ENCODE measurements at places on chromosomes 3 and 15.

GRCh38 chr3:17938313-17938712 lies 195.9 kb upstream of the TBC1D5 start:
- no peak for DNase-seq

DNA sequence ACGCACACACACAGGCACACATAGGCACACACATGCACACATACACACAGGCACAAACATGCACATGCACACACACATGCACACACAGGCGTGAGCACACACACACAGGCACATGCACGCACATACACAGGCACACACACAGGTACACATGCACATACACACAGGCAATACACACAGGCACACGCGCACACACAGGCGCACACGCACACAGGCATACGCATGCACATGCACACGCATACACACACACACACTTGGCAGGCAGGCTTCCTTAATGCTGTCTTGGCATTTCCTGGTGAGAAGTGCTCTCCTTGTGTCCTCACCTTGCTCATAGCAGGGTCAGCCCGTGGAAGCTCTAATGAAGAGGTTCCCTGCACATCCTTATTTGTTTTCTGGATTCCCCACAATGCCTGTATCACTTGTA lies 8.4 kb upstream of the SLCO2A1 start:
- DNase-seq = no peak

DNA sequence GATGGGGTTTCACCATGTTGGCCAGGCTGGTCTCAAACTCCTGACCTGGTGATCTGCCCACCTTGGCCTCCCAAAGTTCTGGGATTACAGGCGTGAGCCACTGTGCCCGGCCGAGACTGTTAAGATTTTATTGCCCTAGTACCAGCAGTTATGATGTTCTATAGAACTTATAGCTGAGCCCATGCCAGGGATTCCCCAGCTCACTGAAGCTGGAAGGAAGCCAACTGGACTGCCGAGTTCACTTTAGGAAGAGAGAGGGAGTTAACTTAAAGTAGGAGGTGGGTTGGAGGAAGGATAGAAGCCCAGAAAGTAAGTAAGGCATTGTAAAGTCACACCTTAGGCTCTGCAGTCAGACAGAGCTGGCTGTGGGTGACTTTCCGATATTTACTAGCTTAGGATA lies 101.1 kb upstream of the BOC start:
- no peak for DNase-seq

- DNase-seq = no peak
Measured at GRCh38 chr3:172717493-172718088, 6.7 kb upstream of the NCEH1 start.

DNA sequence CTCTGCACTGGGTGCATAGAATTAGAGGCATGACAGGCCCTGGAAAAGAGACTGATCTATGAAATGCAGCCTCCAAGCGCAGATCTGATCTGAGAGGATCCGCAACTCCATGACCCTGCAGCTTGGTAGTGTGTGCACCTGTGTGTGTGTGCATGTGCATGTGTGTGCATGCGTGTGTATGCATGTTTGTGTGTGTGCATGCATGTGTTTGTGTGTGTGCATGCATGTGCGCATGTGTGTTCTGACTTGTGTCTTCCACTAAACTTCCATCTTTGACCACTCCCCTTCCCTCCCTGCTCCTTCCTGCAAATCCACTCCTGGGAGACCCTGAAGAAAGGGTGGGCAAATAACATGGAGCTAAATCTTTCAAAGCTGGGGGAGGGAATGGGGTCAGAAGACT lies 256.9 kb downstream of the PLCL2 start:
- DNase-seq = no peak

DNA sequence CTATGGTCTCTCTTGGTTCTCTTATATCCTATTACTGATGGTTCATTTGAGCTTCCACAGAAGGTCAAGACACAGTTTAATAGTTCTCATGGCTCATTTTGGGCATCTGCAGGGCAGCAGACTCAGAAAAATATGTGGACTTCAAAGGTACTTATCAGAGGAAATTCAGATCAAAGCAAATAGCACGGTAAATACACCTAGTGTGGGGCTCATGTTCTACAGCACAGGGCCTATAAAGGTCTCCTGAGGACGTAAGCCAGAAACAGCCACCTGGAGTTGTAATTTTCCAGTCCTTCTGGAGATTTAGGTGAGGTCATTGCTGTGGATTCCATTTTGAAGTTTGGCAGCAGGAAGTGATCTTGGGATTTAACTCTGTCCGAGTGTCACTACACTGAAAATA lies 134.5 kb upstream of the SGO1 start:
- DNase-seq = no peak

- DNase-seq = no peak
Measured at GRCh38 chr3:73558727-73559075, 66.0 kb downstream of the PDZRN3 start.

DNA sequence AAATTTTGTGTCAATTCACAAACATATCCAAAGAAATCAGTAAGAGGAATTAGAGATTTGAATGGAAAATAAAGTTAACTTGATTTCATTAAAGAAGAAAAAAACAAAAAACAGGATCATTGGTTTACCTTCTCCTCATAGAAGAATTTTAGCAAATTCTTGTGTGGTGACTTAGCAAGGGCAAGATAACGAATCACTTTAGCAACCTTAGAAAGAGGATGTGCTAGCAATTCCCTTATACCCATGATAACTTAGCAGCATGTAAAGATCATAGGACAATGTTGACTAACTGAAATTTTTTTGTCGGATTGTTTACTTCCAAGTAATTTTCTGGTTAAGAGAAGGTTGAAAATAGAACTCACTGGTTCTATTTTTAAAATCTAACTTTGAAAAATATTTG lies 609.3 kb downstream of the GBE1 start:
- no peak for DNase-seq

- peak; percentile 19 for DNase-seq
Measured at GRCh38 chr3:632571-633170, 436.1 kb downstream of the CHL1 start.

DNA sequence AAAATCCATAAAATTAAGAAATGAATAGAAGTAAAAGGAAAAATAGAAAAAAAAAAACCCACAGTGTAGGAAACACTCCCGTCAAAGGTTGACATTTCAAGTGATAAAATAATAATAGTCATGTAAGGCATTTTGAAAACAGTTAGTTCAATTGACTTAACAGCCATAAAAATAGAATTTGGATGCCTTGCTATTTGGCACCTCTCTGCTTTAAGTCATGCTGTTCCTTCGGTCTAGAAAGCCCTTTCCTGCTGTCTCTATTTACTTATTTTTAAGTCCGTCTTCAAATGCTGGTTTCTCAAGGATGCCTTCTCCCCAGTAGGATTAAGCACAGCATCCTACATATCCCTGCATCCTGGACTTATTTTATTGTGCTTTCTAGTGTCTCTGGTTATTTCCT lies 22.3 kb upstream of the RETNLB start:
- no peak for DNase-seq

GRCh38 chr3:40382617-40382979 lies 4.4 kb upstream of the ENTPD3 start:
- no peak for DNase-seq

DNA sequence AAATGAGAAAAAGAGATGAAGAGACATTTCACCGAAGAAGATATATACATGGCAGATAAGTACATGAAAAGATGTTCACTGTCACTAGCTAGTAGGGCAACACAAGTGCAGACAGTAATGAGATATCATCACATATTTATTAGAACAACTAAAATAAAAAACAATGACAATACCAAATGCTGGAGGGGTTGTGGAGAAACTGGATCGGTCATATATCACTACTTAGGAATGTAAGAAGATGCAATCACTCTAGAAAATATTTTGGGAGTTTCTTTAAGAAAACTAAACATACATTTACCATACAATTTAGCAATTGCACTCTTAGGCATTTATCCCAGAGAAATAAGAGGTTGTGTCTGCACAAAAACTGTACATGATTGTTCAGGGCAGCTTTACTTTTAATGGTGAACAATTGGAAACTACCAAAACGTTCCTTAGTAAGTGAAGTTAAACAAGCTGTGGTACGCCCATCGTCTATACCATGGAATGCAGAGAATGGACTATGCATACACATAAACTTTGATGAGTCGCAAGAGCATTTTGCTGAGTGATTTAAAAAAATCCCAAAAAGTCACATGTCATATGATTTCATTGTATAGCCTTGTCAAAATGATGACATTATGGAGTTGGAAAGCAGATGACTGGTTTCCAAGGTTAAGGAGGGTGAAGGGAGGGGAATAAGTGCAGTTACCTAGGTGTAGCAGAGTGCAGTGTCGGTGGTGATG lies 149.0 kb upstream of the UBE3A start:
- DNase-seq = no peak

- DNase-seq = no peak
Measured at GRCh38 chr3:101151286-101151913, 158.2 kb upstream of the ABI3BP start.

DNA sequence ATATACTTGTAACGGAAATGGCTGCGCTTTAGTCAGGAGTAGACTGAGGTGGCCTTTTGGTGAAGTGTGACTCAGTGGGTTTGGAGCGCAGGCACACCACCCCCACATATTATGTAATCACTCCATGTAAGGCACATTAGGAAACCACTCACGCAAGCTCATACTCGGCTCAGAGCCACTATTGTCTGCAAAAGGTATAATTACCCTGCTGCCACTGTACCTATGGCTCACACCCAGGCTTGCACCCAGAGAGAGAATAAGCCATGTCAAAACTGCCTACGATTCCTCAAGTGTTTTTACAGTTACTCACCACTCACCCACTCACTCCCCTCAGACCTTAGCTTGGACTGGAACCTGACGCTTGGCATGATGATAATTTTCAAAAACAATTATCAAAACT lies 611.9 kb upstream of the CCDC54 start:
- no peak for DNase-seq

- no peak for DNase-seq
Measured at GRCh38 chr15:66679657-66680108, 22.4 kb upstream of the SMAD6 start.

GRCh38 chr3:163946785-163947184 lies 1131.5 kb downstream of the SI start:
- DNase-seq = no peak

GRCh38 chr3:45894015-45894414 lies 7.7 kb downstream of the CCR9 start:
- DNase-seq = no peak
